ENCODE measurements at places on chromosomes 12 and 14.

DNA sequence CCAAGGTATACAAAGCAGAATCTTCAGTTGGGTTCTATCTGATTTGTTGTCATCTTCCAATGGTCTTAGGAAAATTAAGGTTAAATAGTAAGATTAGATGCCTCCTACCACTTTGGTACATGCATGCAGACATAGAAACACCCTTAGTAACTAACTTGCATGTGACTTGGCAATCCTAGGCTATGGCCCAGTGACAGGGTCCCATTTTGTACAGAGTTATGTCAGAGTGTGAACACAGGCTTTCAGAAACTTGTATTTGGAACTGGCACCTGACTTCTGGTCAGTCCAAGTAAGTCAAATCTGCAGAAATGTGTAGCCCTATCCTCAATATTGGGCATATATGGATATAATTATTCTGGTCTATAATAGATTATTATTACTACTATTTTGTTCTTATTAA is 53.1 kb downstream of the DAD1 start:
- DNase-seq = no peak

DNA sequence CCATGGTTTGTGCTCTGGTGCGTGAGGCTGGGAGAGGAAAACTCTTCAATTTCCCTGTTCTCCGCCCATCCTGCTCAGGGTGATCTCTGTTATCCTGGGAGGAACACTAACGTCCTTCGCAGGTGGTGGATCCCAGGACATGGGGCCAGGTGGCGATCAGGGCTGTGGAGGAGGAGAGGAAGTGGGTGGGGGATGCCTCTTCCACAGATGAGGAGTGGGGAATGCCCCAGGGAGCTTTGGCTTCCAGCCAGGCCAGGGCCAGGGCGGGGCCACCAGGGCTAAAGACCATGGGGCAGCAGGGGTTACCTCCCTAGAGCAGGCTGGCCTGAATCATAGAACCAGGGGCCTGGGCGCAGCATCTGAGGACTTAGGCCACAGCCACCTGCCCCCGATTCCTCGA is 3.3 kb upstream of the KRT75 start:
- no peak for DNase-seq

DNA sequence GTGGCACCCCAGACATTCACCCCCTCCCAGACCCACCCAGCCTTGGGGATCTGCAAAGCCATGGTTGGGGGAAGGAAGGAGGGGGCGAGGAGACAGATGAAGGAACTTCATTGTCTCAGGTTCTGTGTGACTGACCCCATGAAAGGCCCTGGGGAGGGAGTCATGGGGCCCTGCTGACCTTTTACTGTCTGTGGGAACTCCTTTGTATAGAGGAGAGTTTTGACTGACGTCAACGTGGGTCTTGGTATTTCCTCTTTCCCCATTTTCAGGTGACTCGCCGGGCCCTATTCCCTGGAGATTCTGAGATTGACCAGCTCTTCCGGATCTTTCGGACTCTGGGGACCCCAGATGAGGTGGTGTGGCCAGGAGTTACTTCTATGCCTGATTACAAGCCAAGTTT is 3.1 kb upstream of the RAB5B start:
- DNase-seq = no peak

- no peak for DNase-seq
Measured at GRCh38 chr12:79933043-79933442, 1.9 kb downstream of the PPP1R12A start.

DNA sequence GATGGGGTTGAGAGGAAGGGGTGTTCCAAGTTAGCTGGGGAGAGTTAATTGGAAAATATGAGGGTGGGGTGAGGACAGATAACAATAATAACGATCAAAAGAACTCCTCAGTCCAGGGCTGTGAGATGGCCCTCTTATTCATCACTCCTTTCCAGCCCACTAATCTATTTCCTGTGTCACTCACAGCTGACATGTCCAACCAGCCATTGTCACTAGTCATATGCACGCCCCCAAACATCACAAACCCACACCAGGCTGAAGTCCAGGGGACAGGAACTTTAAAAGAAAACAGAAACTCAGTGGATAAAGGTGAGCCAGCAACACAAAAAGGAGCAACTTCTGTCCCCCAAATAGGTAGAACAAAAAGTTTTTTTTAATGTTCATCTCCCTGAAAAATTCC is 911 bp downstream of the CALCOCO1 start:
- DNase-seq = no peak

DNA sequence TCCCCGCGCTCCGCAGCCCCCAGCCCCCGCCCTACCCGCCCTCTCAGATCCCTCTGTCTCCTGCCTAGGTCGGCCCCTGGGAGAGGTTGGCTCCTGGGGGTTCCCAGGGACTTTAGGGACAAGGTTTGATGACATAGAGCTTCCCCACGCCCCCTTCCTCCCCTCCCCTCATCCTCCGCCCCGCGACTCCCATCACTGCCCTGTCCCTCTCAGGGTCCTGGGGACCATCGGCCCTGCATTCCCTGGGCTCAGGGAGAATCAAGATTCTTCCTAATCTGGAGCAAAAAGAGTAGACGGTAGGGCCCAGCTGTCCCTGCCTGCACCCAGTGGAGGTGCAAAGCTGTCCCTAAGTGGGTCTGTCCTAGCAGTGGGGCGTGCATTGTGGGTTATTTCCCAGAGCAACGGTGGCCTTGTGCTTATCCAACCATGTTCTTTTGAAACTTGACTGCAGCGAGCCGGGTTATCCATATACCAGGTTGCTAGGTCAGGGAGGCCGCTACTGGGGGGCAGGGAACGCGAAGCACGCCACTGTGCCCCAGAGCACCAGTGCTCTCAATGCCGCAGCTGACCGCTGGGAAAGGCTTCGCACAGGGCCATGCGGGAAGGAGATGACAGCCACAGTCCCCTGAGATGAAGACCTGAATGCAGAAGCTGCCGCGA is 124.4 kb upstream of the PRMT8 start:
- DNase-seq = no peak

DNA sequence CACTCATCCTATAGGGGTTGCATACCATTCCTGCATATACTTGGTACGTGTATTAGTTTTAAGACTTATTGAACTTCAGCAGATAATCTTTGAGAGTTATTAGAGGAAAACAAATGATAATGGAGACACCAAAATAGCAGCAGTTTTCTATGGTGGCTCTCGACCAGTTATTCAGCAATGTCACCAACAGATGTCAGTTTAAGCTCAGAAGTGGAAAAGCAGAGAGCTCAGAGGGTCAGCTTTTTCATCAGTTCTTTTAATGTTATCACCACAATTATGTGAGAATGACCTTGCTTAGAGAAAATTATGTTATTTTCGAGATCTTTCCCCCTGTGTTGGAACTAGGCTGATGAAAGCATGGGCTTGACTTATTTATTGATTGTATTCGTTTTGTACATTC is 32.0 kb downstream of the PTPN11 start:
- DNase-seq = no peak

GRCh38 chr12:92771001-92771400 is 68.2 kb downstream of the PLEKHG7 start:
- no peak for DNase-seq

DNA sequence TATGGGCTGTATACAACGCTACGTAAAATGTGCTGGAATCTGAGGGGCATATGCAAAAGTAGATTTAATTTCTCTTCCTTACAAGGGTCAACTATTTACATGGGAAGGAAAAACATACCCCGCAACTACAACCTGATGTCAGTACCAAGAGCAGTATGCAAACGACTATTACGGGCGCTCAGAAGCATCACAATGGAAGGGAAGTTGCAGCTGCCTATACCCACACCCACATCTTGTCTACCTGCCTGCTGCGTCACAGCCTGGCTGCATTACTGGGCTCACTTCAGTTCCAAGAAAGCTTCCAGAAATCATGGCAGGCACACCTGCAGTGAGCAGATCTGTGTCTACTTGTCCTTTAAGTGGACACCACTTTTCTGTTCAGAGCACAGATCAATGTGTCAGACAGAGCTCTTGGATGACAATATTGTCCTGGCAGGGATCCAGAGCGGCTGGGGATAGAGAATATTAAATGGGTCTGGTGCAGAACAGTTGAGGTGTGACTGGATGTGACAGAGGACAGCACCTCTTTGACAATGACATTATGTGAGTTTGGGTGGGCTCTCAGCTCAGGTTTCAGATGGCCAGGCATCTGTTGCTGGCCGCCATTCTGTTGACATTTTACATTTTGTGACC is 41.5 kb upstream of the GNG2 start:
- no peak for DNase-seq

DNA sequence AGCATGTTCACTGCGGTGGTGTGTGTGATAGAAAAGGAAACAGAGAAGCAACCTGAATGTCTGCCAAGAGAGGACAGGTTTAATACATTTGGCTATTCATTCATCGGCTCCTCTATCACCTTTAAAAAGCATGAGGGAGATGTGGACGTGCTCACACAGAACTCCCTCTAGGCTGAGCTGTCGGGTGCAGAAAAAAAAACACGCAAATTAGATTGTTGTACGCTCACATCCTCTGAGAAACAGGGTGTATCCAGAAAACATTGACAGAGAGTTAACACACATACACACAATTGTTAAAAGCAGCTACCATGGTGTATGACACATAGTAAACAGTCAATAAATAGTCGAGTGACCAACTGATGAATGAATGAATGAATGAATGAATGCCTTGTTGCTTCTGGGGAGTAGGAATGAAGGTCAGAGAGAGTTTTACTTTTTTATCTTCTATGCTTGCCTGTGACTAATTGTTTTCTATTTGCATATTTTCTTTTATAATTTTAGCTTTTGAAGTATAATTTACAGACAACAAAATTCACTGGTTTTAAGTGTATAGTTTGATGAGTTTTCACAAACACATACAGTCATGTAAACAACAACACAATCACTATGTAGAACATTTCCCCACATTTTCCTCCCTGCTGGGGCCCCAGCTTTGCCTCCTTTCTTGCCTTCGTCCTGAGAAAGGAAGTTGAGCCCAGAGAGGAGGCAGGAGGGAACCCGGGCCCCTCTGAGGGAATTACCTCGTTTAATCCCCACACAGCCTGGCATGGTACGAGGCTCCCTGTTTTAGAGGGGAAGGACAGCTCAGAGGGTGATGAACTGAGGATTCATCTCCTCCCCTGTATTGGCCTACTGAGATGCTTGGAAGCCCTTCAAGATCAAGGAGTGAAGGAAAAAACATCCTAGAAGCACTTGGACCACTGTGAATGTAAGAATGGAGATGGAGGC is 19.7 kb upstream of the FAM222A start:
- DNase-seq = no peak

GRCh38 chr14:58769011-58769643 is 131.4 kb downstream of the DACT1 start:
- no peak for DNase-seq

- DNase-seq = no peak
Measured at GRCh38 chr14:104843442-104844305, 21.4 kb upstream of the CEP170B start.

GRCh38 chr12:21677204-21677603 is 19.6 kb upstream of the LDHB start:
- DNase-seq = no peak

GRCh38 chr14:49861699-49862088 is 9.1 kb upstream of the NEMF start:
- DNase-seq = peak; percentile 46

DNA sequence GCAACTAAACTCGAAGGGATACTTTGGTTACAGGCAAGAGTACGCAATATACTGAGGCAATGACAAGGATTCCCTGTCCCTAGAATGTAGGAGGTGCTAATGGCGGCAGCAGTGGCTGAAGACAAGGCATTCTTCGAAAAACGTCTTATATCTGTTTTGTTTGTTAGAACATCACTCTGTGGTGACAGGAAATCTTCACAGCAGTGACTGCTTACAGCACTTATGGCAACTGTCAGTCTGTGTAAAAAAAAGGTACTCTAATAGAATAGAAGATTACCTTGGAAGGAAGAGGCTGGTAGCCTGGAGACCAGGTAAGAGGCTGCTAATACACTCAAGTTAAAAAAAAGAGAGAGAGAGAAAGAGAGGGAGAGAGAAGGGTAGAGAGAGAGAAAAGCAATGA is 131.7 kb downstream of the ST8SIA1 start:
- no peak for DNase-seq

DNA sequence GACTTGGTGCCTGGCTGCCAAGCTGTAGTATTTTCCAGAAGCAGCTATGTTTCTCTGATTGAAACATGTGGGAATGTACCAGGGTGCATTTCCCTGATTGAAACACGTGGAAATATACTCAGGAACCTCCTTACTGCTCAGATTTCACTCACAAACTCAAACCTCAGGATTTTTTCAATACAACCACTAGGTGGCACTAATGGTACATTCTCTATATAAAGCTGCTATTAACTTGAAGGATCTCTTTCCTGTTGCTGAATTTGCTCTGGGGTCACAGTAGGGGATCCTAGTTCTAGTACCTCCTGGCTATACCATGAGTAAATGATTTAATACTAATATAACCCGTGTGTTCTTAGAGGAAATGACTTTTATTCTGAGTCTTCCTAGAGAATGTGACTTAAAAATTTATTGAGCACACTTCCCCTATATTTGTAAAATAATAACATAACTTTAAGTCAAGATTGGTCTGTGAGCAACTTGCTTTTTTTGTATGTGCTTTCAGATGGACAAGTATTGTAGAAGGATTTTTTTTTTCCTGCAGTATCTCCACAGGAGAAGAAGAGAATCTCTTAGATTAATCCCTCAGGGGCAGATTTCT is 173.8 kb upstream of the MIS18BP1 start:
- no peak for DNase-seq

GRCh38 chr12:88471331-88472045 is 108.8 kb downstream of the KITLG start:
- DNase-seq = no peak

GRCh38 chr12:132486168-132486567 is 3.8 kb upstream of the FBRSL1 start:
- DNase-seq = no peak

DNA sequence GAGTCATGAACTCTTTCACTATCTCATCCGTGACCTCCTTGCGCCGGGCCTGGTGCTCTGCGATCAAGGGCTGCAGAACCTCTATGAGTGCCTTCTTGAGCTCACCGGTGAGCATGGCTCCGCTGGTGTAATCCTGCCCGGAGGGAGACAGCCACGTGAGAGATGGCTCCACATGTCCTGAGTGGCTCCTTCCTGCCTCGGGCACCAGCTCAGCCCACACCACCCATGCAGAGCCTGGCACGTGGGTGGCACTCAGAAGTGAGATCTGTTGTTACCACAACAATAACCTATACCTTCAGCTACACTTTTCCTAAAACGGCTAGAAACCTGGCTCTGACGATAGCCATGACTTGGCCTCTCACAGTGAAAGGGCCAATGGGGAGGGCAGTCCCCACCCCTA is 11.8 kb downstream of the SLC25A47 start:
- no peak for DNase-seq

- no peak for DNase-seq
Measured at GRCh38 chr12:33596061-33596460, 156.4 kb upstream of the SYT10 start.

GRCh38 chr14:80264702-80265101 is 53.4 kb upstream of the DIO2 start:
- DNase-seq = no peak

DNA sequence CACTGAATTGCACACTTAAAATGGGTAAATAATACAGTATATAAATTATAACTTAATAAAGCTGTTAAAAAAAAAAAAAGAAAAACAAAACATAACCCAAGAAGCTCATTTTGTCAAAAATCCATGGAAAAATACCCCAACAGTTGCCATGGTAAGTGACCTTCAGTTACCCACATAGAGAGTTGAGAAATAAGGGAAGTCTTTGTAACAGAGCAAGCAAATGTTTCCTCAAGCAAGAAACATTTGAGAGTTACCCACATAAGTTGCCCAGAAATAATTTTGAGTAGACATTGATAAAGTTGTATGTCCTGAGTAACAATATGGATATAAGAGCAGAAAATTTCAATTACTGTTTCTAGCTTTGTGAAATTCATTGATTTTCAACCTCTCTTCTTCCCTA is 227.4 kb downstream of the CCDC59 start:
- no peak for DNase-seq
